ENCODE measurements at places on chromosomes 5 and 9.

GRCh38 chr5:137335493-137335892, 163.6 kb downstream of the SPOCK1 start:
- DNase-seq: no peak

- DNase-seq: no peak
Measured at GRCh38 chr9:127446713-127447415, 4.3 kb downstream of the RPL12 start.

DNA sequence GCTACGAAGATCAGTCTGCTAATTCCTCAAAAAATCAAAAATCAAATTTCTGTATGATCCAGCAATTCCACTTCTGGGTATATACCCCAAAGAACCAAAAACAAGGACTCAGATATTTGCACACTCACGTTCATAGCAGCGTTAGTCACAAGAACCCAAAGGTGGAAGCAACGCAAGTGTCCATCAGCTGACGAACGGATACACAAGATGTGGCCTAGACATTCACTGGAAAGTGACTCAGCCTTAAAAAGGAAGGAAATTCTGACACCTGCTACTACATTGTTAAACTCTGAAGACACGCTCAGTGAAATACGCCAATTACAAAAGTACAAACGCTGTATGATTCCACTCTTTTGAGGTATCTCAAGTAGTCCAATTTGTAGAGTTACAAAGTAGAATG, 93.3 kb downstream of the OTULIN start:
- DNase-seq: no peak

- DNase-seq: no peak
Measured at GRCh38 chr5:142360051-142360498, 35.3 kb upstream of the SPRY4 start.

DNA sequence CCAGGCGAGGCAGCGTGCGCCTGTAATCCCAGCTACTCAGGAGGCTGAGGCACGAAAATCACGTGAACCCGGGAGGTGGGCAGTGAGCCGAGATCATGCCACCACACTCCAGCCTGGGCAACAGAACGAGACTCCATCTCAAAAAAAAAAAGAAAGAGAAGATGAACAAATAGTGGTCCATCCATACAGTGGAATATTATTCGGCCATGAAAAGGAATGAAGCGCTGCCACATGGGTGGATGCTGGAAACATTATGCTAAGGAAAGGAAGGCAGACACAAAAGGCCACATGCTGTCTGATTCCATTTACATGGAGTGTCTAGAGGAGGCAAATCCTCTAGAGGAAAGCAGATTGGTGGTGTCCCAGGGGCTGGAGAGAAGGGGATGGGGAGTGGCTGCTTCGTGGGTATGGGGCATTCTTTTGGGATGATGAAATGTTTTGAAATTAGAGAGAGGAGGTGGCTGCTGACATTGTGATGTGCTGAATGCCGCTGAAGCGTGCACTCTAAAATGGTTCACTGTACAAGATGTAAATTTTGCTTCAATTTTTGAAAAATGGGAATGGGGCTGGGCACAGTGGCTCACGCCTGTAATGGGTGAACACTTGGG, 17.0 kb downstream of the PLPP7 start:
- no peak for DNase-seq

- DNase-seq: no peak
Measured at GRCh38 chr9:133793471-133793870, 55.3 kb upstream of the SARDH start.

- DNase-seq: no peak
Measured at GRCh38 chr5:60540856-60541805, 158.8 kb downstream of the DEPDC1B start.

- DNase-seq: no peak
Measured at GRCh38 chr5:131084436-131084835, 80.6 kb downstream of the HINT1 start.

GRCh38 chr5:139810341-139811273, 15.0 kb downstream of the PSD2 start:
- DNase-seq: no peak

GRCh38 chr9:129173296-129174101, 4.6 kb downstream of the IER5L start:
- DNase-seq: no peak

GRCh38 chr5:93099902-93100347, 481.1 kb downstream of the NR2F1-AS1 start:
- no peak for DNase-seq

- DNase-seq: no peak
Measured at GRCh38 chr5:55575815-55576583, 41.2 kb upstream of the PLPP1 start.

GRCh38 chr5:79793722-79794121, 104.1 kb downstream of the CMYA5 start:
- no peak for DNase-seq

GRCh38 chr5:172453206-172453985, 929 bp downstream of the SH3PXD2B start:
- DNase-seq: no peak

- DNase-seq: no peak
Measured at GRCh38 chr9:119273984-119274665, 95.1 kb downstream of the BRINP1 start.

GRCh38 chr5:116130471-116130870, 45.6 kb downstream of the COMMD10 start:
- DNase-seq: no peak
